ENCODE measurements at places on chromosomes 4 and X.

DNA sequence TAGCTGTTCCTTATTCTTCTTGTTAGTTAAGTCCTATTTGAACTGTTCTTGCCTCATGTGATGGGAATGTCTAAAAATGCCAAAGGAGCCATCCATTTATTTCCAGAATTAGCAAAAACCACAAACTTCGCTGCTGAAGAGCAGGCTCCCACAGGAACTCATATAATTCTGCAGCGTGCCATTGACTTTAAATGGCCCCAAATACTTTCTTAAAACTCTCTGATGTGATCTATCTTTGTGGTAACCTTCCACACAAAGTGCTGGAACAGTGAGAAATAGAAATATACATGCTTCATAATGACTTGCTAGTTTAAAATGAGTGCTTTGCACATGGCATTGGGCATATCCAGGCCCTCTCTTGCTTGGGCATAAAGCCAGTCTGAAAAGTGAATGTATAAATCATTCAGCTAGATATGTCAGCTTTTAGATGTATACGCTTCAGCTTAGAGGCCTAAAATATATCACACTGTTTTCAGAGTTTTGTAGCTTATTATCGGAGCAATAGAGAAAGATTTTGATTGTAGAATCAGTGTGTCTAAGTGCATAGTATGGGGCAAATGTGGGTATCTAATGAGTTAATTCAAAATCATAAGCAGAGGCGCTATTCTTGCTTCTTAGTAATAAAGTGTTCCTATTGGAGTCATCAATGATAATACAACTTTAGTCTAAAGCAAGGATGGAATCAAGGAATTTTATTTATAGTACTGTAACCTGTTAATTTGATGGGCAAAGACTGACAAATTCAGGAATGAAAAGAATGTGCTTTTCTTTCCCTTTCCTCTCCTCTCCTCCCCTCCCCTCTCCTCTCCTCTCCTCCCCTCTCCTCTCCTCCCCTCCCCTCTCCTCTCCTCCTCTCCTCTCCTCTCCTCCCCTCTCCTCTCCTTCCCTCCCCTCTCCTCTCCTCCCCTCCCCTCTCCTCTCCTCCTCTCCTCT lies 392.2 kb upstream of the ZFP42 start:
- no peak for DNase-seq

DNA sequence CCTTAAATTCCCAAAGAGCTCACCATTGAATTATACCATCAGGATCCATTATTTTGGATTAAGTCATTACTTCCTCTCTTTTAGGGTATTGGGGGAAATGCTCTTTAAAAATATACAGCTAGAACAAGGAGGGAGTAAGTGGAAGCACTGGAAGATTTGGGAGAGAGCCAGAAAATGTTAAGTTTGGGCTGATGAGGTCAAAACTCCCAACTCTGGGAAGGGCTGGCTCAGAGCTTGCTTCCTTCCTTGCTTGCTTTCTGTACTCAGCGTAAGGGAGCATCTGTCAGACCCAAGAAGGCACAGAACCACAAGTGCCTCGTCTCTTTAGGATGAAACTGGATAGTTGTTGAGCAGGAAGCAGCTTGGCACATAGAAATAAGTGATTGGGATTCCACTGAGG lies 138.2 kb downstream of the GUCY2F start:
- DNase-seq, result no peak

- no peak for DNase-seq
Observed at GRCh38 chrX:22739276-22739675, 260.5 kb upstream of the DDX53 start.

DNA sequence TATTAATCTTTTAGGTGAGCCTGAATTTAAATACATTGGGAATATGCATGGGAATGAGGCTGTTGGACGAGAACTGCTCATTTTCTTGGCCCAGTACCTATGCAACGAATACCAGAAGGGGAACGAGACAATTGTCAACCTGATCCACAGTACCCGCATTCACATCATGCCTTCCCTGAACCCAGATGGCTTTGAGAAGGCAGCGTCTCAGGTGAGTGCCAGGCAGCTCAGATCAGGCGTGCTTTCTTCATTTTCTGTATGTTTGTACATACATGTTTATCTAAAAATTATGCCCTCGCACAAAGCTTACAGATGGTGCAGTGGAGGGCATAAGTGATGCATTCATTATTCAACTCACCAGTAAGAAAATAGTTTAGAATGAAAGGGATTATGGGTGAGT lies 85.6 kb downstream of the CPE start:
- DNase-seq, result no peak

DNA sequence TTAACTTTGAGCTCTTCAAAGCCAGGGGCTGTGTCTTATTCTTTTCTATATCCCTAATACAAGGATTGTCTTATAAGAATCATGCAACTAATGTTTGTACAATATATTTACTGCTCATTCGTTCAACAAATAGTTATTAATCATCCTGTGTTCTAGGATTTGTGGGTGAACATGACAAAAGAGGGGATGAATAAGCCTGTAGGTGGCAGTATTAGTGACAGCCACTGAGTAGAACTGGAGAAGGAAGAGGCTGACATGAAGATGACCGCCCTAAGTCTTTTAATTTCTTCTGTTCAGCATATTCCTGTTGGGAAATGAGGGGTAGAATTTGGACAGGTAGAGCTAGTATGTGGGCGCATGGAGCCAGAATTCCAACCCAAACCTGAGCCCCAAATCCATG lies 11.9 kb upstream of the LINC00632 start:
- DNase-seq, result no peak

- DNase-seq, result no peak
Observed at GRCh38 chr4:52751487-52751911, 274 bp upstream of the ERVMER34-1 start.

DNA sequence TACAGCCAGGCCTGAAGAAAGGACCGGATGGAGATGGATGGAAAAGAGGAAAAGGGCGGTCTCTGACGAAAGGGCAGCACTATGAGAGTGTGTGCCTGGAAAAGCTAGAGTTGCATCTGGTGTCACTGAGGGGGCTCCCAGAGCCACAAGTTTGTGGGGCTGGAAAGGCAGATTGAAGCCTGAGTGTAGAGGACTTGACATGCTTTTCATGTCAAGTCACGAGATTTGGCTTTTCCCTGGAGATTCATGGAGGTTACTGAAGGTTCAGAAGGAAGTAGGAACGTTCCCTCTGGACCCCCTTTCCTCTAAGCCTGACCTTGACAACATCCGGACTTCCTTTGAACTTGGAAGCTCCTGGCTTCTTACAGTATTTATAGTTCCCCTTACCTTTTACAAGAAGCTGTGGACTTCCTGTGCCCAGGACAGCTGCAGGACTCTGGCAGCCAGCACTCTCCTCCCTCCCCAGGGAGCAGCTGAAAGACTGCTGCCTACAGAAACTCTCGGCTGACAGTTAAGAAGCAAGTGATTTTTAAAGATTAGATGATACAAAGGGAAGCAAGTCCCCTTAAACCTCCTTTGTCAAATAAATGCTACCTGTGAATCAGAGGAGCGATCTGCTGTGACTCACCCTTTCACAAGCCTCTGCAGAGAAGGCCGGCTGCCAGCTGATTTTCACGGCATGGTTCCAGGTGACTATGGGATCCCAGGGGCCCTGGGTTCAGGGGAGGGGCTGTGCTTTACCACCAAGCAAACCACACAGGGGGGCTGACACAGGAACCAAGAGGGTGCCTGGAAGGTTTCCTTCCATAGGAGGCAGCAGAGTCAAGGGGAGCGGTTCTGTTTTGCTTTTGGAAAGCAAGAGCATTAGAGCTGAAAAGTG lies 72.9 kb upstream of the STIM2 start:
- no peak for DNase-seq

- no peak for DNase-seq
Observed at GRCh38 chr4:8912089-8912455, 40.4 kb upstream of the HMX1 start.
